Stimulated activated CD8-positive, alpha-beta memory T cell treated with anti-CD3 and anti-CD28 coated beads, Interleukin-15, amount 100 ng/mL, for 4 hours (primary cell): ENCODE measurements at places on chromosomes 4 and X.

GRCh38 chr4:128986019-128986418, 107.3 kb downstream of the SCLT1 start:
- no peak for DNase-seq

DNA sequence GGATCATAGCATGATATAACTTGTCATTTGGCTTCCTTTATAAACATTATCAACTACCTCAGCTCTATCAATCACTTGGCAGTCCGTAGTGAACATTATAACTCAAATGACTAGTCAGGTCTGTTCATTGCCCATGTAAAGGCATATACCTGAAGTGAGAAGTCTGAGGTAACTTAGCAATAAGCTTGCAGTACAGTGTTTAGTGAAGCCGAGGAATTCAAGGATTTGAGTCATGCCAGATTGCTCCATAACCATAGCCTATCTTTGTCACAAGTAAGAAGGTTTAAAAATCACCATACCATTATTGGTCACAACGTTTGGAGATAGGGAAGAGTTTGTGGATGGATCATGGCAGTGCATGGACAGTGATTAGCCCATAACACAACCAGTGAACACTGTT, 41.6 kb downstream of the AR start:
- DNase-seq = no peak

DNA sequence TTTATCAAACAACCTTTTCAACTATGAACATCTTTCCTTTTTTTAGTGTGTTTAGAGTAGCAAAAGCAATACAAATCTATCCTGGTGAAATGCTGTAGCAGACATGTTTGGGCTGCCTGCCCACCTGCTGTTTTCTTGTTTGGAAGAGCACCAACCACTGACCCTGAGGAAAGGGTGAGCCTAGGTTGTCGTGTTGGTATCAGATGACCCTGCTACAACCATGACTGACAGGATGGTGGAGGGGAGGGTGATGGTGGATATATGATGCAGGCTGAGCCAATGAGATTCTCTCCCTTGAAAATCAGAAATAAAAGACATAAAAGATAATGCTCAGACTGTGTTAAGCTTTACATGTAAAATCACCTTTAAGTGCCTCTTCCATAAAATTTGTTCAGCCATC, 201.2 kb downstream of the NPNT start:
- no peak for DNase-seq

- no peak for DNase-seq
These were observed 11.7 kb upstream of the IL21 start for GRCh38 chr4:122632396-122633143.

DNA sequence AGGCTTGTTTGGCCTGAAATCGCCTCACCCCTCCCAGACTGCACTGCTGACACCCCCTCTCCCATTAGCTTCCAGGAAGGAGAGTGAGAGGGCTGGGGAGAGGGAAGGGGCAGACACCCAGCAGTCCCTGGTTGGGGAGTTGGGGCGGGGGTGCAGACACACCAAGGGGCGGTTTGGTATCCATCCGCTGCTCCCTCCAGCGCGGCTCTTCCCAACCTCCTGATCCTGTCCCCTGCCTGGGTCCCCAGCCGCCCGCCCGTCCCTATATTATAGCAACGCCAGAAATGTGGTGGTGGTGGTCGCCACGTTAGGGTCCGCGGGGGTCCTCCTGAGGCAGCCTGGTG, 24.9 kb downstream of the GPRASP3 start:
- no peak for DNase-seq

- no peak for DNase-seq
These were observed 581.2 kb upstream of the IGFBP7 start for GRCh38 chr4:57691370-57691769.

DNA sequence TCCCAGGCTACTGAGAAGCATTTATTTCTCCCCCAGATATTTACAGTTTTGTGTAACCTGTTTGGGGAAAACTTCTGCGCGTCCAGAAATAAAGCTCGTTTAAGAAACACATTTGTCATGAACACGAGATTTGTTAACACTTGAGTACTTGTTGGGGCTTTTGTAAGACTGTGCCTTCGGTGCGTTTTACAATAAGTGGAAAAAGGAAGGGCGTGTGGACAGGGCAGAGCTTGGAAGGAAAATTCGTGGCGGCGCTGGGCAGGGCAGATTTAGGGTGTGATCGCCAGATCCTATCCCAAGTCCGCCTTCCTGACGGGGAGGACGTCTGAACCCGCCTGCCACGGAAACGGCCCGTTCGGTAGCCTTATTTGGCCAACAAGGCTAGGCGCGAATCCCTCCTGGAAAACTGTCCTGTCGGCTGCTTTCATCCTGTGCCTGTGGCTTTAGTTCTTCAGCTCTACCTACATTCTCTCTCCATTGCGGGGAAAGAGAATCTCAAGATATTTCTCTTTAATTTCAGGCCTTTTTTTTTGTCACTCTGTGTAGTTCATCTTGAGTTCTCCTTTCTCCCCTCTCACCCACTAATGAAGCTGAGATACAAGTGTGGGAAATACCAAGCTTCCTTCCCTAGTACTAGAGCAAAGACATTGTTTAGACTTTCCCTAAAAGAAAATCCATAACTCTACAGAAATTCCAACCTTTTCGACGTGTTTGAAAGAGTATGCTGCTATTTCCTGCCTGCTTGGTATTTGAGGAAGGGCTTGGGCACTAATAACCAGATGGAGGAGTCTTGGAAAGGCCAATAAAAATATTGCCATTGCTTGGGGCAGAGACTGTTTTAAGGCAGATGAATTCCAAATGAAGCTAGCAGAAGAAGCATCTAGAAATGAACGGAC, 982 bp downstream of the PDLIM5 start:
- no peak for DNase-seq

DNA sequence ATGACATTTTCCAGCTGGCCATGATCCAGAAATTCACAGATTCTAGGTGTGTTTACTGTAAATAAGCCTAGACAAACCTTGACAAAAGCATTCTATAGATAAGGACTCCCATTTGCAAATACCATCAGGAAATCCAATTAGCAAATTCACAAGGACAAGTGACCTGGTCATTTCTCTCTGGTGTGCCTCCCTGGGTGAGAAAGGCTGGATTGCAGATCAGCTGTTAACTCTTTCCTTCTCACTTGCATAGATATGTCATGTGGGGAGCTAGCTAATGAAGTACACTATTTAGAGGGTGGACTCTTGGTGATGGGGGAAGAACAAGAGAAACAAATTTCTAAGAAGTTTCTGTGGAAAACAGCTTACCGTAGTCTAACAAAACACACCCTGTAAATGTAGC, 58.9 kb downstream of the MOSPD2 start:
- DNase-seq = no peak
